ENCODE measurements at places on chromosomes 12 and 14.

DNA sequence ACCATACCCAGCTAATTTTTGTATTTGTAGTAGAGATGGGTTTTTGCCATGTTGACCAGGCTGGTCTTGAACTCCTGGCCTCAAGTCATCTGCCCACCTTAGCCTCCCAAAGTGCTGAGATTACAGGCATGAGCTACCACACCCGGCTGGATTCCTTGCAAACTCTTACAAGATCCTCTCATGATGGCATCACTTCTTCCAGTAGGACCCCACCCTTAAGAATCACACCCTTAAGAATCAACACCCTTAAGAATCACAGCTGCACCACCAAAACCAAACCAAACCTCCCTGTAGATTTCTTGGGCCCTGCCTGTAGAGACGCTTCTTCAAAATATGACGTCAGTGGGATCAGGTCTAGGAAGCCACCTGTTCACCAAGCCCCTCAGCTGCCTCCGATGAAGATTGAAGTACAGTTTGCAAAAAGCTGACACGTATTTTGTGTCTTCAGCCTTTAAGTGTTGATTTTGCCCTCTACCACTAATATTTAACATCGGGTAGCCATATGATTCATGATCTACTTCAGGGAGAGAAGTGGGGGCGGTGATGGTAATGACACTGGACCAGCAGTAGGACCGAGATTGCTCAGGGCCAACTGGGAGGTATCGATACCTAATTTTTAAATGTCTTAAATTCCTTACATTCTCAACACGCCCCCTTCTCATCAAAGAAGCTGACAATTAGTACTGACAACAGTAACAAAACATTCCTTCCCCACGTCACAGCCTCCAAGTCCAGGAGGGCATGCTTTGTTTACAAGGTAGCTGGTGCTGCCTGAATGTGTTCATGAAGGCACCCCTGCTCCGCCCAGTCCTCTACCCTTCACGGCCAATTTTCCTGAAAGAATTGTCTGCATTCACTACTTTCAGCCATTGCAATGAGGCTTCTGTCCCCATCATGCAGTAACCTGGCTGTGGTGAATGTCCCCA lies 57.2 kb downstream of the ESRRB start:
- DNase-seq = no peak

DNA sequence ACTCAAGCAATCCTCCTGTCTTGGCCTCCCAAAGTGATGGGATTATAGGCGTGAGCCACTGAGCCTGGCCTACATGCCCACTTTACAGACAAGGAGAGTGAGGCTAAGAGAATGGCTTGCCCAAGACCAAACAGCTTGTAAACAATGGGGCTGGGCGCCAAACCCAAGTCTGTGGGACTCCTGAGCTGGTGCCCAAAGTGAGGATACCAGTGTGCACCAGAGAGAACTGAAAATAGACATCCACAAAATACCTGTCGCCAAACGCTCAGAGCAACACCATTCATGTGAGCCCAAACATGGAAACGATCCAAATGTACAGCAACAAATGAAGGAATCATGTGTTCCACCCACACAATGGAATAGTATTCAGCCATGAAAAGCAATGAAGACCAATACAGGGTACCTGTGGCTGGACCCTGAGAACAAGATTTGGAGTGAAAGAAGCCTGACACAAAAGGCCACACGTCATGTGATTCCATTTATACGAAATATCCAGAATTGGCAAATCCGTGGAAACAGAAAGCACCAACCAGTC lies 38.2 kb downstream of the CCNK start:
- no peak for DNase-seq

DNA sequence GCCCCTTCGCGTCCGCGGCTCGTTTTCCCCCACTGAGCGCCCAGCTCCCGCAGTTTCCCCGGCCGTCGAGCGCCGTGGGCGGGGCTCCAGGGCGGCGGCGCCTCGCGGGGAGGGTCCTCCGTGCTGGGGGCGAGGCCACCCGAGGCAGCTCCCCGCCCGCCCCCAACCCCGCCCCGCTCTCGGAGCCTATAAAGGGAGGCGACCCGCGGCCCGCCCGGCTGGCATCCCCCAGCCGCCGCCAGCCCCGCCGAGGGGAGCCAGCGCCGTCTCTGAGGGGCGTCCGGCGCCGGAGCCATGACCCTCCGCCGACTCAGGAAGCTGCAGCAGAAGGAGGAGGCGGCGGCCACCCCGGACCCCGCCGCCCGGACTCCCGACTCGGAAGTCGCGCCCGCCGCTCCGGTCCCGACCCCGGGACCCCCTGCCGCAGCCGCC lies at the start of gene TAMALIN:
TSS of gene TAMALIN (plus strand) at position 221 of the 432 bp plus-strand sequence. CDS start at position 295, 74 bp downstream.
- DNase-seq = peak; percentile 76

GRCh38 chr12:75549989-75550388 lies 38.6 kb upstream of the KRR1 start:
- no peak for DNase-seq

GRCh38 chr12:103556890-103557627 lies 30.0 kb upstream of the STAB2 start:
- no peak for DNase-seq

- no peak for DNase-seq
Observed at GRCh38 chr12:21809100-21809499, 34.6 kb upstream of the KCNJ8 start.

GRCh38 chr12:81208187-81208911 lies 130.5 kb downstream of the ACSS3 start:
- DNase-seq = no peak

GRCh38 chr14:66662374-66662773 lies 154.4 kb downstream of the GPHN start:
- no peak for DNase-seq

GRCh38 chr12:94147991-94148738 lies at the start of gene PLXNC1:
TSS of gene PLXNC1 (plus strand) at chr12:94148577. CDS start at chr12:94148972, 395 bp downstream.
- peak; percentile 55 for DNase-seq

DNA sequence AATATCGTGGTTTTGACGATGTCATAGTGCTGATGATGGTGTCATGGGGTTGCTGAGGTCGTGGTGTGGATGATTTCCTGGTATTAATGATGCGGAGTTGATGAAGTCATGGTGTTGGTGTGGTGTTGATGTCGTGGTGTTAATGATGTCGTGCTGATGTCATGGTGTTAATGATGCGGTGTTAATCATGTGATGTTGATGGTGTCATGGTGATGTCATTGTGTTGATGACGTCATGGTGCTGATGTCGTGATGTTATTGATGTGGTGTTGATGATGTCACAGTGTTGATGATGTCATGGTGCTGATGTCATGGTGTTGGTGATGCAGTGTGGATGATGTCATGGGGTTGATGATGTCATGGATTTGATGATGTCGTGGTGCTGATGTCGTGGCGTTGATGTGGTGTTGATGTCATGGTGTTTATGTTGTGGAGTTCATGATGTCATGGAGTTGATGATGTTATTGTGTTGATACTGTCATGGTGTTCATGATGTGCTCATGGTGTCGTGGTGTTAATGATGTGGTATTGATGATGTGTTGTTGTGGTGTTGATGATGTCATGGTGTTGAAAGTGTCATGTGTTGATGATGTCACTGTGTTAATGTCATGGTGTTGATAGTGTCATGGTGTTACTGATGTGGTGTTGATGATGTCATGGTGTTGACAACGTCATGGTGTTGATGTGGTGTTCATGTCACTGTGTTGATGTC lies 48.5 kb upstream of the RIMBP2 start:
- no peak for DNase-seq

GRCh38 chr14:102805371-102805891 lies 28.2 kb downstream of the TRAF3 start:
- DNase-seq = no peak

GRCh38 chr12:50276912-50277671 lies 6.2 kb downstream of the LIMA1 start:
- DNase-seq = no peak

GRCh38 chr12:119630962-119631550 lies 36.9 kb upstream of the PRKAB1 start:
- DNase-seq = no peak

DNA sequence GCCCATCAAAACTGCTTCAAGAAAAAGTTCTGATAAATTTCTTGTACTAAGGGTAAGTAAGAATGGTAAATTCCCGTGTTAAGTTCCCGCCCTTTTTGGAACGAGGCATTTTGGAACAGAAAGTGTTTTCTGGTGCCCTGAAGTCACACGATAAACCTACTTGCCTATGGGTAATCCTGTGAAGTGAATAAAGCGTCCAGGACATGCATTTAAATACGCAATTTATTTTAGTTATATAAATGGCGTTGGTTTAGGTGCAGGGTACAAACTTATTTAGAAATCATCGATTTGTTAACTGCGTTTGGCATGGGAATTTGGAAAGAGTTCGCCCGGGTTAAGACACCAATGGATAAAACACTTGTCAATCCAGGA lies 715 bp upstream of the RAP1B start:
- DNase-seq = no peak

DNA sequence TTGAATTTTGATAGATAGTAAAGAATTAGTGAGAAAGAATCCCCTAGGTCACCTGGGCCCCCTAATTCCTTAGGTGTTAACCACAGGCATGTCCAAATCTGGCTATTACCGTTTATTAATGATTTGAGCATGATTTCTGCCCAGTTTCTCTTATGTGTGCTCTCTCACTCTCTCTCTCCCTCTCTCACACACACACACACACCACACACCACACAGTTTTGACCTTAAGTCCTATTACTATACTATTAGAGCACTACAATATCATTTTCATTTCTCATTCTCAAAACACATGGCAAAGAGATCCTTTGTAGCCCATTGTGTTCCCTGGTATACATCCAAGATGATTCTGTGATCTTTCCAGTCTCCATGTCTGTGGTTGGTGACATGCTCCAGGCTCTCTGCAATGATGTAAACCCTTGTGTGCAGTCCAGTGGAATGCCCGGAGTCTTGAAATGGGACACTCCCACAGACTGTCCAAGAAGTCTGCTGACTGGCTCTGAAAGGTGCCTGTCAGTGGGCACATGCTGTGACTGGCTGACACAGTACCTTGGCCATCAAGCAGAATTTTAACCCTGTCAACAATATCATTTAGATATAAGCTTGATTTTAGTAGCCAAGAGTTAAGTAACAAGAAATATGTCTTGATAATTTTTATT lies 96.2 kb downstream of the FIGNL2 start:
- no peak for DNase-seq

GRCh38 chr12:102740141-102740955 lies 176.7 kb downstream of the PAH start:
- no peak for DNase-seq

Data from activated T-helper 1 cell treated with Interleukin-2 at 50 U/mL for 16 hours (primary cell).